Stimulated activated CD4-positive, alpha-beta T cell treated with anti-CD3 and anti-CD28 coated beads, Interleukin-2, amount 100 ng/mL, for 4 hours (primary cell): ENCODE measurements at places on chromosomes 4 and X.

DNA sequence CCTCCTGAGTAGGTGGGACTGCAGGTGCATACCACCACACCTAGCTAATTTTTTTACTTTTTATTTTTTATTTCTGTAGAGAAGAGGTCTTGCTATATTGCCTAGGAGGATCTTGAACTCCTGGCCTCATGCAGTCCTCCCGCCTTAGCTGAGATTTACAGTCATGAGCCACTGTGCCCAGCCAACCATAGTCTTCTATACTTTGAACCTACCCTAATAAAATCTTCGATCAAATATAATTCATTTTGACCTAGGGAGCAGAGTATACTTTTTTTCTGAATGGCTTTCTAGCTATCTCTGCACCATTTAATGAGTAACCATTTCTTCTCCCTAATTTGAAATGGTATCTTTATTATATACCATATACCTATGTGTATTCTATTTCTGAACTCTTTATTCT lies 6.7 kb downstream of the ETFDH start:
- no peak for DNase-seq

GRCh38 chr4:185552254-185552653 lies 16.9 kb upstream of the PDLIM3 start:
- DNase-seq: no peak

GRCh38 chrX:132144061-132144460 lies 16.2 kb upstream of the FRMD7 start:
- no peak for DNase-seq

DNA sequence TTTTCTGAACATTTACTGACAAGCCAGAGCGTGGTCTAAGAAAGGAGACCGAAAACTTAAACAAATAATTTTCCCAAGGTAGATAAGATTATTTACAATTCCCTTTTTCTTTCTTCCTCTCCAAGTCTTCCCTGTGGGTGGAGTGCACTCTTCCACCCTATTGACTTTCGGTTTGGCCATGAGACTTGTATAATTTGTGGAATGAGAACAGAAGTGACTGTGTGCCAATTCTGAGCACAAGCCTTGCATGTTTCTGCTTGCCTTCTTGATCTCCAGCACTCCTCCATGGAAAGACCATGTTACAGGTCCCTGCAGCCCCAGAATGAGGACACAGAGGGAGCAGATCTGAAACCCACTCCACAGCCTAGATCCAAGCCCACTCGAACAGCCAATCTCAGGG lies 150.0 kb upstream of the HPGD start:
- no peak for DNase-seq

GRCh38 chr4:178423366-178423765 lies 981.1 kb upstream of the AGA start:
- DNase-seq: no peak

DNA sequence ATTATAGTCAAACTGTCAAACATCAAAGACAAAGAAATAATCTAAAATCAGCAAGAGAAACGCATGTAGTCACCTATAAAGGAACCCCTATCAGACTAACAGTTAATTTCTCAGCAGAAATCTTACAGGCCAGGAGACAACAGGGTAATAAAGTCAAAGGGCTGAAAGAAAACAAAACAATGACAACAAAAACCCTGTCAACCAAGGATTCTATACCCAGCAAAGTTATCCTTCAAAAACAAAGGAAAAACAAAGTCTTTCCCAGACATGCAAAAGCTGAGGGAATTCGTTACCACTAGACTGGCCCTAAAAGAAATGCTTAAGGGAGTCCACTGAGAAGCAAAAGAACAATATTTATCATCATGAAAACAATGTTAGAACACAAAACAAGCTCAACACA lies 22.1 kb downstream of the TMEM154 start:
- DNase-seq: no peak

DNA sequence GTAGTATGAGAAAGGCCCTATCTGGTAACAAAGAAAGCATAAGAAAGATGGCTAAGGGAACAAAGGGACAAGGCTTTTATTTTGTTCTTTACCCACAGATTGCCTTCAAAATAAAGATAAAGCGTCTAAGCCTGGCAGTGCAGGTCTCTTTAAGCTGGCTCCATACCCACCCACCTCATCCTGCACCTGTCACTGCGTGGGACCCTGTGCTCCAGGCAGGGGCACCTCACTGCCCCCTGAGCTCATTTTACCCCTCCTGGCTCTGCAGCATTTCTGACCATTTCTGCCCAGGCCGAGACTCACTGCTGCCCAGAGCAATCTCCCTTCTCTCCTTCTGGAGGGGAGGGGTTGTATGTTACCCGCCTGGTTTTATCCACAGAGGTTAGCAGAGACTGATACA lies 1.7 kb upstream of the CYP4V2 start:
- DNase-seq: no peak

DNA sequence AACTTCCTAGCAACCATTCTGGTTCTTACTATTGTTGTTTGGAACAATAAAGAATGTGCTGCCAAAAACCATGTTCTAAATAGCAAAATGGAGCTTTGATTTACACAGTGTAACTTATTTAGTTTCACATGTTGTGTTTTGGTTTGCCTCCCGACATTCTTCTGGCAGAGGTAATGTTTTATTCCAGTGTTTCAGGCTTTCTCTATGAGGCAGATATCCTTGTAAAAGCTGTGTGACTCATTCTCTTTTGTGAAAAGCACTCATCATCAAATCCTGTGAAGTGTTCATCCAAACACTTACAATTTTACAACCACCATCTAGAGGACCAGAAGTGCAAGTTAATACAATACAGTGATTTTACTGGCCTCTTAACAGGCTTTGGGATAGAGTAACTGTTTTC lies 219.0 kb upstream of the GIMD1 start:
- DNase-seq: no peak

GRCh38 chr4:186104114-186104889 lies at the start of gene FAM149A:
TSS of gene FAM149A (plus strand) at chr4:186104704.
- DNase-seq: peak; percentile 30

GRCh38 chr4:141080668-141081067 lies 52.6 kb downstream of the RNF150 start:
- no peak for DNase-seq

- no peak for DNase-seq
Observed at GRCh38 chrX:145923376-145923775, 105.7 kb downstream of the SLITRK2 start.

DNA sequence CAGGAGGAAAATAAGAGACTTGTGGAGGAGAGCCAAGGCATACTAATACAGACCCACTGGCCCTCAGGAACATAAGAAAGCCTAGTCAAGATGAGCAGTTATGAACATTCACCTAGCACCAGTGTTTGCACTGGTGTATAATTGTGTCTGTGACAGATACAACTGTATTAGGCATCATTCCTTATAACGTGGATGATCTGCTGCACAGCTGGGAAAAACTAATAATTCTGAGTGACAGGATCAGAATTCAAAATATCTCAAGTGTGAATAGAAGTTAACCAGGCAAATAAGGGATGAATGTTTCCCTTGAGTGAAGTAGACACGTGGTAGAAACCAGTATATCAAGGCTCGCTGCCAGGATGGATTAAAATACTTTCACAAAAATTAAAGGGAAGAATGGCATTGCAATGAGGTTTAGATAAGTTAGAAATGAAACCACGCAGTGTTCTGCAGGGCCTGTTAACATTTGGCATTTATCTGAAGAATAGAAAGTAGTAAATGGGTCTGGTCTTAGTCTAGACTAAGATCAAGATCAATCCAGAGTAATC lies 325.9 kb downstream of the EPHA5 start:
- DNase-seq: no peak

DNA sequence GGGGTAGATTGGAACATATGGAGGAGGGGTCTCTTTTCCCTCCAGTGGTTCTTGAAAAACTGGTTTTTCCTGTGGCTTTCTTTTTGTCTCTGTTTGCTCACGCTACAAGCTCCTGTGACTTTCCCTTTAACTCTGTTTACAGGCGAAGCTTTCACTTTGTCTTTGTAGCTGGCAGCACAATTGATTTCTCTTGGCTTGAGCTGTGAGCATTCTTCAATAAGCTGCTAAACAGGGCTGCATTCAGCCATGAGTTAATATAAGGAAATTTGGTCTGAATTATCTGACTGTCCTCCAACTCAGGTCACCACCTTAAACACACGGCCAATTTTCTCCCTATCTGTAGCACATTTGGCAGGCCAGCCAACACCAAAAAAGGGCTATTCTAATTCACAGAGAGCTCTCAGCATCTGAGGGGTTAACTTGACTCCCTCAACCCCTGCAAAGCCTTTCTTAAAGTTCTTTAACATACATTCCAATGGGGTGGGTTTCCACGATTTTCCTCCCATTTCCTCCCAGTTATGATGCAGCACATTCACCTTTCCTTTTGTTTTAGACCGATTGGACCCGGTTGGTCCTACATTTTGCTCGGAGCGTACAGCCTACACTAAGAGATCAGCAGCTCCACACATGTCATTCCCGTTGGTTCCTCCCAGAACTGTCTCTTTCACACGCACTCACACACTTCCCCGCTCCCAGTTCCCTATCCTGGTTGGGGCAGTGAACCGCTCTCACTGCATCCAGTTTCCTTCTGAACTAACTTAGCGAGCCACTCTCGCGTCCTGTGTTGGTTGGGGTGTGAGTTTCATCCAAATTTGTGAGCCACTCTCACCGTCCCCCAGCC lies 45.4 kb downstream of the UGT2A3 start:
- DNase-seq: no peak

- peak; percentile 17 for DNase-seq
Observed at GRCh38 chr4:110088670-110089069, 109.7 kb downstream of the ELOVL6 start.

DNA sequence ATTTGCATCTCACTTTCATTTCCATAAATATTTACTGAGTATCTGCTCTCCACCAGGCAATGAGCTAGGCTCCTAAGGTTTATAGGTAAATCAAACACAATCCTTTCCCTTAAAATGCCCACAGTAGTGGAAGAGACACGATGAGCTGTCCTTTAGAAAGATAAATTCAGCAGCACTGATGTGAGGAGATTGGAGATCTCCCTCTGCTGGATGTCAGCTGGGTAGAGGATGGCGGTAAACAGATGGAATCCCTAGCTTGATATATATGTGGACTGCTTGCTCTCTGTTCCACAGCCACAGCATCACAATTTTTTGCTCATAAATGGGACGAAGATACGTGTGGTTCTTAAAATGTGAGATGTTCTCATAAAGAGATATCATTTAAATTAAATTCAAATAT lies 216.4 kb upstream of the RASGEF1B start:
- DNase-seq: no peak

- no peak for DNase-seq
Observed at GRCh38 chrX:17627026-17627425, 110.3 kb upstream of the SCML1 start.

- no peak for DNase-seq
Observed at GRCh38 chr4:37981844-37982720, 21.9 kb downstream of the PTTG2 start.

- no peak for DNase-seq
Observed at GRCh38 chr4:36870121-36870520, 374.4 kb upstream of the NWD2 start.
